ENCODE measurements at places on chromosomes 5 and 9.

- no peak for DNase-seq
These were observed 139.7 kb upstream of the GDNF start for GRCh38 chr5:37979559-37979958.

GRCh38 chr5:172486451-172486850 lies 32.1 kb upstream of the SH3PXD2B start:
- DNase-seq = no peak

- DNase-seq = no peak
These were observed 211.3 kb downstream of the DCP2 start for GRCh38 chr5:113187906-113188305.

DNA sequence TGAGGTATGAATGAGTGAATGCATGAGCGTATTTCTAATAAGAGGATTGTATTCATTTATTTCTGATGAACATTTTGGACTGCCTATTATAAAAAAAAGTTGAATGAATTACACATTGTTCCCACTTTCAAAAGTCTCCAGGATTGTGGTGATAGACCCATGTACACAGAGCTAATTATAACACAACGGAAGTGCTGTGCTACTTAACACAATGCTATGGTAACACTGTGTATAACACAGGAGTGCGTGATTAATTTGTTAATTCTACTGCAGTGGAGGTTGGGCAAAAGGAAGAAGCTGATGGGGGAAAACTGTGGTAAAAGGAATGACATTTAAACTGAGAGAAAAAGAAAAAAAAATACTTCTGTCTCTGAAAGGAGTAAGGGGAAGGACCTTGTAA lies 147.8 kb upstream of the MEF2C start:
- no peak for DNase-seq

DNA sequence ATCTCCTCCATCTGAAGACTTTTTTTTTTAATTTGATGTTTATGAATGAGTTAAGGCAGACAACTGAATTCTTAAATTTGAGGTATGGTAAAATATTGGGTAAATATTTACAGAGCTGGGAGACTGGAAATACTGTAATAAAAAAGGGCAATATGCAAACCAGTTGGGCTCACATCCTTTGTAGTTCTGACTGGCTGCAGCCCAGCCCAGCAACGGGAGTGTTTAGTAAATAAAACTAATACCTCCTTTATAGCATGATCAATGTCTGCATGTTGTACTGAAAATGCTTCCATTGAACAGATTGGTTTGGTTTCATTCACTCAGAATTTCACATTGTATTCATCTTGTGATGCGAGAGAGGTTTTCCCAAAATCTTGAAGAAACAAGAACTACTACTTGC lies 365.0 kb downstream of the DMRT2 start:
- no peak for DNase-seq

GRCh38 chr9:133945977-133946753 lies 46.0 kb downstream of the VAV2 start:
- no peak for DNase-seq

- DNase-seq = no peak
These were observed 105.3 kb downstream of the PAX5 start for GRCh38 chr9:36928670-36929349.

DNA sequence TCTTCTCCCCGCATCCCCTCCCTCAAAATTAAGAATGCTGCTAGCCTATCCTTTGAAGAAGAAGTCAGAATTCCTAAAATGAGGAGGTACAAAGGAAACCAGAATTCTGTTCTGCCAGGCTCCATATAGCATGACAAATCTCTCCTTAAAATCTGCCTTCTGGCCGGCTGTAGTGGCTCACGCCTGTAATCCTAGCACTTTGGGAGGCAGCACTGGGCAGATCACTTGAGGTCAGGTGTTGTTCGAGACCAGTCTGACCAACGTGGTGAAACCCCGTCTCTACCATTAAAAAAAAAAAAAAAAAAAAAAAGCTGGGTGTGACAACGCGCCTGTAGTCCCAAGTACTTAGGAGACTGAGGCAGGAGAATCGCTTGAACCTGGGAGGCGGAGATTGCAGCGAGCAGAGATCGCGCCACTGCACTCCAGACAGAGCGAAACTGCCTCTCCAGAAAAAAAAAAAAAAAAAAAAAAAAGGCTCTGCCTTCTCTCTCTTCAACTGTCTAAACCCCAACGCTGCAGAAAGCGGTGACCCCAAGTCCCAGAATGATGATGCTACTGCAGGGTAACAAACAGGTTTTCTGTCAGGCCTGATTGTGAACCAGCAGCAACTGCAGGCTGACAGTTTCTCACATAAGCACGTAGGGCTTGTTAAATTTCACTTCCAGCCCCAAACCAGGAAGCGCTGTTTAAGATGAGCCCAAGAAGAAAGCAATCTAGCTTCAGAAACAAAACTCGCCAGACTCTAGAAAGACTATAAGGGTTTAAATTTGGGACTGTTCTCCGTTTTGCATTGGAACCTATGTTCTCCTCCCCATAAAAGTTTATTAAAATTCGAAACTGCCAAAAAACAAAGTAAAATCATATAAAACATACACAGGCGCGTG lies 963 bp upstream of the CAST start:
- no peak for DNase-seq

GRCh38 chr5:65475336-65475735 lies 6.4 kb downstream of the ADAMTS6 start:
- DNase-seq = no peak

DNA sequence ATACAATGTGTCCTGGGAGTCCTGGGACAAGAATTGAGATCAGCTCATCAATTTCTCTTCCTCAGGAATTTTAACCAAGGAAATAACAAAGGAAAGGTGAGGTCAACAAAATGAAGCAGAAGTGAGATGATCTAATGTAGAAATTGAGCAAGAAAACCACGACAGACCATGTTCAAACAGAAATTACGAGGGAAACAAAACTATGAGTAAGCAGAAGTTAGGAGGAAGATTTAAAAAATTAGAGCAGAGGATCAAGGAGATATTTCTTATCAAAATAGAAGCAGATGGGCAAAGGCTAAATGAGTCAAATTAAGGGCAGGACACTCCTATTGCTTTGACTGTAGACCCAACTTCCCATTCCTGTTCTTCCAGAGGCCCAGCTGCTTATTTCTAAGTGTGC lies 97.4 kb downstream of the HINT1 start:
- no peak for DNase-seq

DNA sequence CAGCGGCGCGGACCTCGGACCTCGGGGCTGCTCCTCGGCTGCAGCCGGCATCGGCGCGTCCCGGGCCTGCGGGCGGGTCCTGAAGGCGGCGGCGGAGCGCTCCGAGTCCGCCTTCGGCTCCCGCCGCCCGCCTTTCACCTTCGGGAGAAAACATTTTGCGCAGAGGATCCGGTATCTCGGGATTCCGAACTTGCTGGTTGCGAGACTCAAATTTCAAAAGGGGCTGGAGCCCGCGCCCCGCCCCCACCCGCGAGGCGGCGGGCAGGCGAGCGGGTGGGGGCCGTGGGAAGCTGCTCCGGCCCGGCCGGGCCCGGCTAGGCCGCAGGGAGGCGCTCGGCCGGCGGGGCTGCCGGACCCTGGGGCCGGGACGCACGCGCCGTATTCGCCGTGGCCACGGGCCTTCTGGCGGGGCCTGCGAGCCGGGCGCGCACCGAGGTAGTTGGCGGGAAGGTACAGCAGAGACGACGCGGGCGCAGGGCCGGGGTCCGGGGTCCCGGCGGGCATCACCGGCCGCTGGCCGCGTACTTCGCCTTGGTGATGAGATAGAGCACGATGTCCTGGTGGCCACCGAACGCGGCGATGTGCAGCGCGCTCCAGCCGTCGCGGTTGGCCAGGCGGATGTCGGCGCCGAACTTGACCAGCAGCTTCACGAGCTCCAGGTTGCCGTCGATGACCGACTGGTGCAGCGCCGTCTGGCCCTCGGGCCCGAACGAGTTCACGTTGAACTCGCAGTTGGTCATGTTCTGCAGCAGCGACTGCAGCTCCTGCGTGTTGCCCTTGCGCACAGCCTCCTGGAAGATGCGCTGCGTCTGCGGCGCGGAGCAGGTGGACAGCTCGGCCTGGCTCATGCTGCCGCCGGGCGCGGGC lies 757 bp downstream of the NRARP start:
- DNase-seq = no peak

- no peak for DNase-seq
These were observed 920 bp downstream of the PMPCA start for GRCh38 chr9:136411378-136411777.

- DNase-seq = no peak
These were observed 3.4 kb upstream of the RHOBTB3 start for GRCh38 chr5:95727764-95728191.

GRCh38 chr5:15783734-15784133 lies 283.8 kb downstream of the FBXL7 start:
- DNase-seq = no peak

- no peak for DNase-seq
These were observed 111.9 kb downstream of the ROR2 start for GRCh38 chr9:91837981-91838731.

GRCh38 chr9:100014846-100015245 lies 84.0 kb downstream of the ERP44 start:
- no peak for DNase-seq

DNA sequence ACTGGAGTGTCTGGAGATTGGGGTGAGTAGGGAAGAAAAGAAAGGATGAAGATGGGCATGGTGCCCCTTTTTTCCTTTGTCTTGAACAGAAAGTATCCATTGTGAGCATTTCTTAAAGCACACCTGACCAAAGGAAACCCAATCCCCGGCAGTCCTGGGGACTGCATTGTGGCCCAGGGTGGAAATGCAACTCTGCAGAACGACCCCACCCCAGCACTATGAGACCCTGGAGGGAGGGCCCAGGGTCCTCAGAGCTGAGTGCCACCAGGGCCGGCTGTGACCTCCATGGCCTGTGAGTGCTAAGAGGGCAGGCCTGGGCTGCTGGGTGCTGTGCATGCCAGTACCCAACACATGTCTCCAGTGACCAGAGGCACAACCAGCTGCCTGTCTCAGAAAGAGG lies 18.5 kb downstream of the EEIG1 start:
- DNase-seq = no peak

GRCh38 chr5:135834639-135835529 lies at the start of gene SLC25A48:
SLC25A48 (plus strand) TSS chr5:135834663; CDS start chr5:135834848, 185 bp downstream.
- DNase-seq = no peak

- DNase-seq = no peak
These were observed 344.3 kb downstream of the ZNF608 start for GRCh38 chr5:124402144-124402581.

DNA sequence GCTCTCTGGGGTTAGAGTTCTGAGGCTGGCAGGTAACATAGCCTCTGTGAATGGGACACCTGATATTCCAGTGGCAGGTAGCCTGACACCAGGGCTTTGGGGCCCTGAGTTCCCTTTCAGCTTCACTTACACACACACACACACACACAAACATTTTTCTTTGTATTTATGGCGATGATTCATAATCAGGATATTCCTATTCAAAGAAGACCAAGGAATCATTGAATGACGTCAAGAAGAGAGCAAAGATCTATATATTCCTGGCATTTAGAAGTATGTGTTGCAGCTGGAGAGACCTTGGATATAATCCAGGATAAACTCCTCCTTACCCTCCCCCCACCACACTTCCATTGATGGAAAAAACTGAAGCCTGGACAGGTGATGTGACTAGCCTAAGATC lies 7.9 kb upstream of the ENTREP1 start:
- no peak for DNase-seq

DNA sequence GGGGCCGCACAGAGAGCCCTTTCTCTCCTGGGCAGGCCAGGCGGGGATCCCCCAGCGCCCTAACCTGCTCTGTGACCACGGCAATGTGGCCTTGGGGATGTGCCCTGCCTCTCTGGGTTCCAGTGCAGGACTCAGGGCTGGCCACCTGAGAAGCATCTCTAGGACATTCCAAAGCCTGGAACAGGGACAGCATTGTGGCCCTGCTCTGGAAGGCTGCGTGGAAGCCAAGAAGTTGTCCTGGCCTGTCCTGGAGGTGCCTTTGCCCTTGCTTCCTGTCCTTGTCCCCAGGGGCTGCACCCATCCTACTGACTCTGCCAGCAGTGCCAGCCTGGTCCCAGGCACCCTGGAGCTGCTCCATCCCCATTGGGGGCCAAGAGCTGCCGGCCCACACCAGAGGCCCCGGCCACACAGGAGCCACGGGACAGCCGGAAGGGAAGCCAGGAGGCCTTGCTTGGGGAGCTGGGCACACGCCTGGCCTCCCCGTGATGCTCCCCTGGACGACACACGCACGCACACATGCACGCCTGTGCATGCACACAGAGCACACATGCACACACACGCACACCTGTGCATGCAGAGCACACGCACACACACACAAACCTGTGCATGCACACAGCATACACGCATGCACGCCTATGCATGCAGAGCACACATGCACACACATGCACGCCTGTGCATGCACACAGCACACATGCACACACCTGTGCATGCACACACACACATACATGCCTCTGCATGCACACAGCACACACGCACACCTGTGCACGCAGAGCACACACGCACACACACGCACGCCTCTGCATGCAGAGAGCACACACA lies 20.1 kb upstream of the CAMSAP1 start:
- no peak for DNase-seq

DNA sequence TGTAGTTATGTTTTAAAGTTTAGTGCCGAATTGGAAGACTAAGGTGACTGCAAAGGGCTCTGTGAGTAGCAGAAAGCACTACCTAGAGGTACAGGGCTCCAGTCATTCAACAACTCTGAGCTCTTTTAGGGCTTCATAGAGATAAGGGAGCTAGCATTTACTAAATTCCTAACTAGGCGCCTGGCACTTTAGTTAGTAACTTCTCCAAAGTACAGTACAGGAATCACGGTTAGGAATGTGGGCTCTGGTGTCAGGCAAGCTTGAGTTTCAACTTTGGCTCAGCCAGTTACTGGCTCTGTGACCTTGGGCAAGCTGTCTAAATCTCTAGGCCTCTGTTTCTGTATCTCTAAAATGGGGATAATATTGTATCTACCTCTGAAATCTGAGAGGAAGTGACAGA lies 115.3 kb downstream of the SLIT3 start:
- DNase-seq = no peak

- DNase-seq = no peak
These were observed 59.9 kb downstream of the PBX3 start for GRCh38 chr9:125807079-125807478.

- DNase-seq = no peak
These were observed 150.9 kb downstream of the C9orf50 start for GRCh38 chr9:129469988-129470316.

DNA sequence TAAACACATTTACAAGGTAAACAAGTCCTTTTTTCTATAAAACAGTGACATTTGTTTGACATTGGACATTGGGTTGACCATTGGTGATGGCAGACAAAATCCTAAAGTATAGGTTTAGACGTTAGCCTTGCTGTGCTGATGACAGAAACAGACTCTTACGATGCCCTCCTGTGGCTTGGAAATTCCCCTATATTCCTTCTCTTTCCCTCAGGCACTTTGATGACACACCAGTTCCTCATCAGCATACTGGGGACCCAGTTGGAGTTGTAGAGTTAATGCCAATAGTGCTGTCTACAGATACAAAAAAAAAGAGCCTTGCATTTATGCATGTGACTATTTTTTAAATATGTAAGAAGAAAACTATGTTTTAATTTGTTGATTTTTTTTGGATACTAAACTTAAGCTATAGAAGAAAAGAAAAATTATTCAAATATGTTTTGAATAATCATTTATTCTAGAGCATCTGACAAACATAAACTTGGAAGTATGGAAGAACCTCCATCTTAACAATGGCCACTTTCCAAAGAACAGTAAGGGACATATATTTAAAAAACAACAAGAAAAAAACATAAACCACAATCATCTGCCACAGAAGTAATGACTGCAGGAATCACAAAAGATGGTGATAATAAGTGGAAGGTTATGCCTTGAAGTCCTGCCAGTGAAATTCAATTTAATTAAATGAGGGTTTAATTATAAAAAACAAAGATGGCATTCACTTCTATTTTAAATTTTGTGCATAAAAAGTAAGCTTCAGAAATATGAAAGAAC lies 75.6 kb upstream of the SNCAIP start:
- DNase-seq = no peak

Data from smooth muscle cell of the brain vasculature (primary cell).